CD4-positive, alpha-beta T cell treated with Interleukin-10 for 1 hour (primary cell): ENCODE measurements at places on chromosomes 6 and 20.

- DNase-seq = no peak
Observed at GRCh38 chr6:68575765-68576439, 59.2 kb upstream of the ADGRB3 start.

DNA sequence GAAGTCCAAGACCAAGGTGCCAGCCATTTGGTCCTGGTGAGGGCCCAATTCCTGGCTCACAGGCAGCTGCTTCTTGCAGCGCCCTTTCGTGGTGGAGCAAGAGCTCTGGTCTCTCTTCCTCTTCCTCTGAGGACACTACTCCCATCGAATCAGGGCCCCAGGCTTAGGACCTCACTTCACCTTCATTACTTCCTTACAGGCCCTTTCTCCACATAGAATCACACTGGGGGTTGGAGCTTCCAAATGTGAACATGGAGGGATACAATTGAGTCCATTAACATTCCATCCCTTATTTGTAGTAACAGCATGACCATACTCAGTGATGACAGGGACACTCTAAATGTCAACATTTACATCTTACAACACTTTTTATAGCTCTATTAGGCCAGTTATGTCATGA lies 2.3 kb downstream of the RAMACL start:
- no peak for DNase-seq

DNA sequence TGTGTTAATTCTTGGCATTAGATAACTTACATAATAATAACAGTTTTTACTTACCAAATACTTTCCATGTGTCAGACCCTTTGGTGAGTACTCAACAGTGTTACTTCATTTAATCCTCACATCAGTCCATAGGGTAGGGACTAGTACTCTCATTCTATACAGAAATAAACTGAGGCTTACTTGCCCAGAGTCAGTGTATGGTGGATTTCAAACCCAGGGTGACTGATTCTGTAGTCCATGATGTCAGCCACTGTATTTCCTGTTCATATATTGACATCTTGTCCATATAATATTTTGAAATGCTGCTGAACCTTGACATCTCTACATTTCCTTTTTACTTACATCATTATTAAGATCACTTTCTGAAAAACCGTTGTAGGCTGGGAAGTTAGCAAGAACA lies 2.5 kb upstream of the PNLDC1 start:
- DNase-seq = no peak

GRCh38 chr6:157766901-157767774 lies 55.9 kb upstream of the SNX9 start:
- DNase-seq = no peak

DNA sequence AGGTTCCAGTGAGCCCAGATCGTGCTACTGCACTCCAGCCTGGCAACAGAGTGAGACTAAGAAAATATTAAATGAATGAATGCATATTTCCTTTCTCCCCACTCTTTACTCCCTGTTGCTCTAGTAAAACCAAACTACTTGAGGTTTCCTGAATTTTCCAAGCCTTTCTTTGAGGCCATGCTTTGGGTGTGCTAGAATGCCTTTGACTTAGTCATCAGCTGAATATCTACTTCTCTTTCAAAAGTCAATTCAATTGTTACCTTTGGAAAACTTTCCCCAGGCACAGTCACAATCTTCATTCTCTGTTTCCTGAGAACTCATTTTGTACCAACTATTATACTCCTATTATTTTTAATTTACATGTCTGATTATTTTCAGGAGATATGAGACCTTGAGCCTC lies 27.5 kb upstream of the CEP85L start:
- DNase-seq = no peak

DNA sequence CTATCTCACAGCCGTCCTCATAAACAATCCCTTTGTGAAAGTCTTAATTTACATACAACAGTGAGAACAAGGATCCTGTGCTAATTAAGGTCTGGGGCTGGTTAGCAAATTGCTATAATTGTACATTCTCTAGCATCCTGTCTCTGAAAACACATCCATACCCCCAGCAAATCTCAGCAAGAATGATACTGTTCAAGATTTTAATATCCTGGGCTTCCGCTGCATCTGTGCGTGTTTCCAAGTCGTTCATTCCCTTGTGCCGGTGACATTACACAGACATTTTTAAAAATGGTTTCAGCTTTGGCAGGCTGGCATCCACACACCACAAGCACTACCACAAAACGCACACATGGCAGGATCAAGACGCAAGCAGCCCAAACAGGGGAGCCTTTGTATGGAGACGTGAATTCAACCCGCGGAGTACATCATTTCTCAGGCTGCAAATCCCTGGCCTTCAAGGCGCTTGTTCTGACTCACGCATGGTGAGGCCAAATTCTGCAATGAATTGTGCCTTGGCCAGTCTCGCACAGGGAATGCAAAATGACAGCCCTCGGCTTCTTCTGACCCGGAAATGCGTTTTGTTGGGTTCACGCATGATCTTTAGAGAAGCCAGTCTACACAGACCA lies 20.3 kb downstream of the ZMYND8 start:
- no peak for DNase-seq

GRCh38 chr20:23514848-23515247 lies 23.9 kb downstream of the CST8 start:
- no peak for DNase-seq

GRCh38 chr6:154637392-154637791 lies 95.8 kb upstream of the SCAF8 start:
- no peak for DNase-seq

DNA sequence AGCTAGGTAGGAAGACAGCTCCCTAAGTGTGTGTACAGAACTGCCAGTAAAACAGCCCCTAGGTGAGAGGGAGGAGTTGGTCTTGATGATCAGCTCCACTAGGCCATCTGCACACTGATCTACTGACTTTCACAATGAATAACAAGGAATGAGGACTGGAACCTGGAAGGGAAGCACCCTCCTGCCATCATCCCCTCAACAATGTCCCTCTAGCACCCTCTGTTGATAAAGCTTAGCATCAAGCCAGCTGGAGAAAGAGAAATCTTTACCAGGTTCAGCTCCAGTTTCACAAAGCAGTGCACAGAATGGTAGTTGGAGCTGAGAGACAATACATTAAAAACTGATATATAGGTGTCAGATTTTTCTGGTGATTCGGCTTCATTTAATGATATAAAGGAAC lies 57.2 kb upstream of the IRAK1BP1 start:
- no peak for DNase-seq

DNA sequence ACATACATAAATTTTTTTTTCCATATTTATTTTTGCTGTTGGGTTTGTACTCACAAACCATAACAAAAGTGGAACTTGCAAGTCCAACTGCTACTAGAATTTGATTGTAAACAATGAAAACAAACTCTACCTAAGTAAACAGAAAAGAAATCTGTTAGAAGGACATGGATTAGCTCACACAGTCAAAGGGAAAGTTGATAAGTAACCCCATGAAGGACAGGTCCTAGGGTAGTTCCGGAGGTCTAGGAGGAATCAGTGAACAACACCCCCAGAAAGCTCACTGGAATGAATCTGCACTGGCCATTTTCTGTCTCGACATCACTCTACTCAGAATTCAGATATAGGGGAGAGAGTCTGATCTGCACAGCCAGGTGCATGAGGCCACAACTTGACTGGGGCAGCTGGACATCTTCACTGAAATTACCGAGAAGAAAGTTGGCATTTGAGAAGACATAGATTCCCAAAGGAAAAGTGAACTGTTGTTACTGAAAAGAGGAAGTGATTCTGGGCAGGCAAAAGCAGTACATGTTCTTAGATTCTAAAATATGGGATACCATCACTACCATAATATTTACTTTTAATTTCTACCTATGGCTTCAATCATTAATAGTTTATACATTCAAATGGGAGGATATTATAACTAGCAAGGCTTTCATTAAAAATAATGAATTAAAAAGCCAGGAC lies 76.4 kb downstream of the HMGN3 start:
- no peak for DNase-seq
